Dorsolateral prefrontal cortex (tissue), 122 donors: ENCODE measurements at places on chromosomes 12 and 14.
A peak's percentile ranks its signal among the peaks of the same experiment; 100 is the strongest.

GRCh38 chr12:52832451-52832850 lies 1.7 kb downstream of the KRT79 start:
- DNase-seq, result no peak

DNA sequence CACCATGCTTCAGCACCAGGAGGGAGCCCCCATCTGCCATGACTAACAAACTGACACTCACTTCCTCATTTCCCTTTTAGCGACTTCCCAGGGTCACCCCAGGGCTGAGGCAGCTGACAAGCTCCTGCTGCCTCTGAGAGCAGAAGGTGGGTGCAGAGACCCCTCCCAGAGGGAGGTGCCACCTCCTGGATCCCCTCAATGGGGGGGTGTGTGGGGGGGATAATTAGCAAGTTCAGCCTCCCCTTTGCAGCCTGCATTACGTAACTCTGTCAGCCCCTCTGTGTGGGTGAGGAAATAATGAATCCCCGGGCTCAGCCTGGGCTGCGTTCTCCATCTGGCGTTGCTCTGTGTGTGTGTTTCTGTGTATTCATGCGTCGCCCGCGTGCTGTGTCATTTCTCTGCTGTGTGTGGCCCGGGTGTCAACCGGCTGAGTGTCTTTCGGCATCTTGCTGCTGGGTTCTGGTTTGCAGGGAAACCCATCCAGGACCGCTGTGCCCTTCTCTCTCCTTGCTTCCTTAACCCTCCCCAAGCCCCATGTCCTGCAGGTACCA lies 28.0 kb downstream of the NOS1 start:
- DNase-seq, result peak; percentile 25

- no peak for DNase-seq
Measured at GRCh38 chr12:41536813-41537490, 348.8 kb downstream of the PDZRN4 start.

- DNase-seq, result no peak
Measured at GRCh38 chr12:42281844-42282243, 43.8 kb upstream of the YAF2 start.

DNA sequence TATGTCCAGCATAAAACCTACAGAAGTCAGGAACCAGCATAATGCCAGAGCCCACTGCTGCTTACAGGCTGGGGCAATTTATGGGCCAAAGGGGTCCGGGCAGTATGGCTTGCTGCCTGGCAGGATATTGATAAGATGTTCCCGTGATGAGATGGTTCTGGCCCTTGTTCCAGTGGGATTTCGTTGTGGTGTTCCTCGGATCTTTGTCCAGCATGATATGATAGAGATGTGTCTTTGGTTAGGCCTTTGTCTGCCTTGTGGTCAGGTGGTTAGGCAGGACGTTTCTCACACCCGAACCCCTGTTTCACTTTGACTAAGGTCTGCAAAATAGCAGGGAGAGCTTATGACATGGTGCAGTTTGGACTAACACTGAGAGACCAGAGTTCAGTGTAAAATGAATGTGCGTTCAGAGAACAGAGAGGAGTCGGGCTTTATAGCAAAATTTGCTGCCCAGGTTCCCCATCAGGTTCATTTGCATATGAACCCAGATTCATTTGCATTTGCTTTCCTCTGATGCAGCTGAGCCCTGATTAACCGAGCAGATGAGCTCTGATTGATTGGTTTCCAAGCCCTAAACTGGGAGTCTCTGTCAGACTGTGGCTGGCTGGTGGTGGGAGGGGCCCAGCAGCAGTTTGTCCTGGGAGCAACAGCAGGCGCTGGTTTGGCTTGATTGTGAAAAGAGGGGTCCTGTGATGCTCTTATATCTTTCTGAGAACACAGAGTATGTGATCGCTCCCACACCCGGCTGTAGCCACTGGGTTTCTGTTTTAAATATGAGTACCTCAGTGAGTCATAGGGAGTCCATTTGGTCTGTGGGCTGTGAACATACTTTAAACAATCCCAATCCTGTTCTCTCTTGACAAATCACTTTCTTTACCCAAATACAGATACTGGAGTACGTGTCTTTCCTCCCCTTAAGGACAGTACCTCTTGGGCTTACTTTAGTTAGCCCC lies 156.3 kb upstream of the PZP start:
- DNase-seq, result peak; percentile 60

DNA sequence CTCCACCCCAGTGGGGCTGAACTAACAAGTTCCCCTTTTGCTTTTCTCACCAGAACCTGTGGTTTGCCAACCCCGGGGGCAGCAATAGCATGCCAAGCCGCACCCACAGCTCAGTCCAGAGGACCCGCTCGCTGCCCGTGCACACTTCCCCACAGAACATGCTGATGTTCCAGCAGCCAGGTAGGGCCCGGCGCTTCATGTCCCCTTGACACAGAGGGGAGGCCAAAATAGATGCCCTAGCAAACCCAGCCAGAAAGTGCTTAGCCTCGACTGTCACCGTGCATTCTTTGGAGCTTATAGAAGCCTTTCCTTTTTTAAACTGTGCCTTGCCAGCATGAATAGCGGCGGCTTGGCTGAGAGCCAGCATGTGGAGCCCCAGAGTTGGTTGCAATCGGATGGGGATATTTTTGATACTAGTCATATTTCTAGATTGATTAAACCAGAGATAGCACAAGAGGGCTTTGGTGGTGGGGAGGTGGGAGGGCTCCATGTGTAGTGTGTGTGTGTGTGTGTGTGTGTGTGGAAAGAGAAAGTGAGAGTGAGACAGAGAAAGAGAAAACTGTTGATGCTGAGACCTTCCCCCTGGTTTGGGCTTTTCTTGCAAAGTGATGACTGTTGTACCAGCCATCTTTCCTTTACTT lies 126.1 kb downstream of the GCH1 start:
- no peak for DNase-seq

DNA sequence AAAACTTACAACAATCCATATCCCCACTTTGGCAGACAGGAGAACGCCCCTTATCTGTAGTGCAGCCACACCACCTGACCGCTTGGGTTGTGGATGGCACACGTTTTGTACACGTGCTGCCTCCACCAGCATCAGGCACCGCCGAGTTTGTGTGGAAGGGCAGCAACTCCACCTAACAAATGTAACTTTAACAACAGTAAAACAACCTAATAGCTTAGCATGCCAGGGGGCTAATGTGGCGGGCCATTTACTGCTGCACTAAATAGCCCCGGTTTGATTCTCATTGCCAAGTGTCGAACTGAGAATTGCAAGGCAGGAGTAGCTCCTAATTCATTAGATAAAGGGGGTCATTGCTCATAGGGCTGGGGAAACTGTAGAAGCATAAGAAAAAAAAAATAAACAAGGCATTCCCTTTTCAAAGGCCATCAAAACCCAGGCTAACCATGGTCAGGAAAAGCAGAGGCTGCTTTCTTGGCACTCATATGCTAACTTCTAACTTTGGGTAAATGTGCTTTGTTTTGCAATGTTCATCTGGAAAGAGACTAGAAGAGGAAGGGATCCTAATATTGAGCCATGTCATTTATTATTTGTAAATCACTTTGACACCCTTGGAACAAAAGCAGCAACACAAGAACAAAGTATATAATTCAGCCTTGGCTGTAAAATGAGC lies 279.7 kb upstream of the SOX5 start:
- no peak for DNase-seq

- no peak for DNase-seq
Measured at GRCh38 chr14:53640695-53641094, 315.9 kb downstream of the BMP4 start.

DNA sequence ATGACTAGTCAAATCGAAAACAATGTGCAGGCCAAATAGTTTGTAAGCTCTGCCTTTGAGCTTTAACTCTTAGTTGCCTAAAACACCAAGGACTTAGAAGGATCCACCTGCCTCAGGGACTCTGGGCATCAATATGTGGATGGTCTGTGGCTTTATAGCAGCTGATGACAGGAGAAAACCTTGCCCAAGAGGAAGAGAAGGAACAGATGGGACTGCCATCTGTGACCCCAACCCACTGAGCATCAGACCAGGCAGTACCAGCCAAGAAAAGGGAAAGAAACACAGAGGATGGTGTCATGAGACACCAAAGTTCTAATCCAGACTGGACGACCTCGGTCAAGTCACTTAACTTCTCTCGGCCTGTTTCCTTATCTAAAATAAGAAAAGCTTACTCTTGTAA lies 12.7 kb downstream of the TGFB3 start:
- no peak for DNase-seq

DNA sequence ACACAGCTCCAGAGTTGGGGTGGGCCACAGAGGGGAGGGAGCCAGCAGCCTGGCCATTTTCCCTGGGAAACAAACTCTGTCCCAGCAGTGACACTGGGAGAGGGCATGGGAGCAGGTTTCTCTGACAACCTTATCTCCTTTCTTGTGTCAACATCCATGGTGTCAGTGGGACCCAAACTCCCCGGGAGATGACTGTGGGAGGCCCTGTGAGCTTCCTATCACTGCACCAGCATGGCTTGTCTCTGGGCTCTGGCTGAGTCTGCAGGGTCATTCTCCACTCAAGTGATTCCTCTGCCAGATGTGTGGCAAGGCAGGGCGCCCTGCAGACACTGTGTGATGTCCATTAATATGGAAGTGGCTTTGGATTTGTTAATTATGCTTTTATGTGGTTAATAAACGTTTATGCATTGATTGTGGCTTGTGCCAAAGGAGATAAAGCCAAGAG lies 10.1 kb downstream of the LRTM2 start:
- no peak for DNase-seq

DNA sequence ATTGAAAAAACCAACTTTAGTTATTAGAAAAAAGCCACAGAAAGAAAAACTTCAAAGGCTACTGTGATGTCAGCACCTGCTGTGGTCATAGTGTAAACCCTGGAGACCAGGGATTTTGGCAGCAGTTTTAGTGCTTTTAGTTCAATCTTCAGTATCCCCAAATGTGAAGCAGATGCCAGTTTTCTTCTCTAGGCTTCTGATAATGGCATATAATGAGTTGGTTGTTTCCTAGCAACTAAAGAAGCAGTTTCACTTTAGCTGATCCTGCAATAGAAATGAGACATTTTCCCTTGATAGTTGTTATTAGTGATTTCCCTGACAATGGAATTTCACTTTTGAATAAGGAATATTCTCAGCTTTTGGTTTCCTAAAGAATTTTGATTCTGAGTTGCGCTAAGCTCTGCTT lies 131.2 kb downstream of the NUBPL start:
- no peak for DNase-seq

- no peak for DNase-seq
Measured at GRCh38 chr14:67436006-67436866, 24.3 kb upstream of the PLEK2 start.
